ENCODE measurements at places on chromosomes 16 and 17.

DNA sequence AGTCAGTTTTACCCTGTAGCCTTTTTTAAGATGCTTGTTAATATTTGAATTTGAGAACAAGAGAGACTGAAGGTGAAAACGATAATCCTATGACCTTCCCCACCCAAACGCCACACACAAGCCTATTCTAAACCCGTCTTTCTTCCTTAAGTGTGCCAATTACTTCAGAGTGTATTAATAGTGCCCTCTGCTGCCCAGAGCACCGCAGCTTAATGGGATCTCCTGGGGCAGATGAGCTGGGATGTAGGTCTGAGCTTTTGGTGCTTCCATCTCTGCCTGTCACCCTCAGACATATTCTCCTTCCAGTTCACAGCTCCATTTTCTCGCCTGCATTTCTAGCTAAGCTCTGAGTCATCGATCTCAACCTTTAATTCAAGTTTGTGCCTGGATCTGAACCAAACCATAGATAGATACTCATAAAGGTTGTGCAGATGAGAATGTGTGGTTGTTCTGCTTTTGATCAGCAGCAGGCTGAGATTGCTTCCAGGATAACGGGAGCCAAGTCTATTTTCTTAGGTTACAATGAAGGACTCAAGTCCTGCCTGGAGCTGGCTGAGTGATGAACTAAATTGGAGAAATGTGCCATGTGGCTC, 46.4 kb upstream of the CDH13 start:
- DNase-seq: peak; percentile 71

GRCh38 chr17:40443988-40444899, 994 bp downstream of the IGFBP4 start:
- DNase-seq: no peak

DNA sequence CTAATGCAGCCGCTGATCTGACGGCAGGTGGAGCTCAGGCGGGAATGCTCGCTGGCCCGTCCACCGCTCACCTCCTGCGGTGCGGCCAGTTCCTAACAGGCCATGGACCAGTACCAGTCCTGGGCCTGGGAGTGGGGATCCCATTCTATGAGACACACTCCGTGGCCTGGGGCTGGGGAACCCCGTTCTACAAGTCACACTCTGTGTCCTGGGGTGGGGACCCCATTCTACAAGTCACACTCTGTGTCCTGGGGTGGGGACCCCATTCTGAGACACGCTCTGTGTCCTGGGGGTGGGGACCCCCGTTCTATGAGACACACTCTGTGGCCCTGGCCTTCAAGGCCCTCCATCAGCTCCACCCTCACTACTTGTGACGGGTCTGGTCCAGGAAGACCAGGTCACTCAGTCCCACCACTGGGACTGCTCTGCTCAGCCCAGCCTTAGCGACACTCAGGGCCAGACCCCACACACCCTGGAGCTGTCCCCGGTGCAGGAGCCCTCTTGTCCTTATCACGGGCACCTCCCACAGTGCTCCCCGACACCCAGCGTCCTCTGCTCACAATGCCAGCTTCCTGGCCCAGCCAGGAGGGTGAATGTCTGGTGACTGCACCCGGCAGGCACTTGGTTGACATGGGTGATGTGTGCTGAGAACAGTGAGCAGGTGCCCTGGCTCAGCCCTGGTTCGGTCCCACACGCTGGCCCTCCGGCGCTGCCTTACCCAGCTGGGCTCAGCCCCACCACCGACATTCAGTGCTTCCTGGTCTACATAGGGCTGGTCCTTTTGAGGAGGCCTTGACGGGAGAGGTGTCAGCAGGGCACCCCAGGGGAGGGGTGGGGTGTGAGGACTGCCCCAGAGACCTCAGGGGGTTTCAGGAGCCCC, 89.1 kb downstream of the TBC1D16 start:
- no peak for DNase-seq

- no peak for DNase-seq
Observed at GRCh38 chr16:83648347-83648746, 159.4 kb upstream of the HSBP1 start.

DNA sequence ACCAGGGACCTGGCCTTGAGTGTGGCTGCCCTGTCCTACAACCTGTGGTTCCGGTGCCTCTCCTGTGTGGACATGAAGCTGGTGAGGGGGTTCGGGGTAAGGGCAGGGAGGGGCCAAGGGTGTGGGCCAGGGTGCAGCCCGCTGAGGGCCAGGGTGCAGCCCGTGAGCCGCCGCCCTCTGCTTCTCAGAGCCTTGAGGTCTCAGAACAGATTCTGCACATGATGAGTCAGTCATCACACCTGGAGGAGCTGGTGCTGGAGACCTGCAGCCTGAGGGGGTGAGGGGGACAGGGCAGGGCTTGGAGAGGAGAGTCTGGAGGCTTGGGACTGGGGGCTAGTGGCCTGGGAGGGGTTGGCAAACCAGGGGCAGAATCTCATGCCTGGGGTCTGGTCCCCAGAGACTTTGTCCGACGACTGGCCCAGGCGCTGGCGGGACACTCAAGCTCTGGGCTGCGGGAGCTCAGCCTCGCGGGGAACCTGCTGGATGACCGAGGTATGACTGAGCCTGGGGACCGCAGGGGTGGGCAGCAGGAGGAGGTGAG, 2.2 kb downstream of the CARMIL2 start:
- DNase-seq: no peak

DNA sequence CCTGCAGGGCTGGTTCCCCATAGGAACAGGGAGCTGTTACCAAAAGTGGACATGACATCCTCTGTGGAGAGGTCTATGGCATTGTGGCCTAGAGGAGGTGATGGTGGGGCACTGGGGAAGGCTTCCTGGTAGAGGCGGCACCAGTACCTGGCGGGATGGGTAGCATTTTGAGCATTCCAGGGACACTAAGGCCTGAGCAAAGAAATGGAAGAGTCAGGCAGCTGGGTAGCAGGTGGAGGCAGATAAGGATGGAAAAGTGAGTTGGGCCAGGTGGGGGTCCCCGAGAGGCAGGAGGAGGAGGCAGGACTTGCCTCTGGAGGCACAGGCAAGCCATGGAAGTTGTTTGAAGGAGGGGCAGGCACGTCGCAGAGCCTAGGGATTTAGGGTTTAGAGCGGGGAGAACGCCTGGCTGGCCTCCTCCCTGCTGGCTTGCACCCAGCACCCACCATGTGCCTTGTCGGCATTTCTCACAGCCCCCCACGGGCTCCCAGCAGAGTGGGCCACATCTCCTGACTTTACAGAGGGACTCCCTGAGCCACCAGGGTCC, 5.1 kb upstream of the ADCY7 start:
- no peak for DNase-seq

- no peak for DNase-seq
Observed at GRCh38 chr17:14731591-14731990, 430.7 kb downstream of the HS3ST3B1 start.

DNA sequence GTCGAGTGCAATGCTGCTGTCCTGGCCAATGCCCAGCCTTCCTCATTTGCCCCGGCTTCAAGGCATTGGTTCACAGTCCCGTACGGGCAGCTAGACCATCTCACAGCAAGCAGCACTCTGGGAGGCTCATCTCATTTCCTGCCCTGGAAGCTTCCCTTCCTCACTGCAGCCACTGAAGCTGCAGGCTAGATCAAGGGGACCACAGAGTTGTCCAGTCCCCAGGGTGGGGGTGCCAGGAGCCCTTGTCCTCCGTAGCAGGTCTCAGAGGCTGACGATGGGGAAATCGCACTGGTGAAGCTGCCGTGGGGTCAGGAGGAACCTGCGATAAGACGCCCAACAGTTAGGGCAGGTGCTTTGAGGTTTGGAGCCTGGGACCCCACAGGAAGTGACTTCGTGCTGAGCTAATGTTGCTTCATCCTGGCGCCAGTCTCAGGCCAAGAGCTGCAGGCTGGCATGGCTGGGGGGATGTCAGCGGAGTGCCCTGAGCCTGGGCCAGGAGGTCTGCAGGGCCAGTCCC, at the start of gene SPNS3:
Gene SPNS3, plus strand, starts transcription at position 426 of the 517 bp plus-strand sequence. Its CDS starts 28 bp downstream, at position 454.
- no peak for DNase-seq

GRCh38 chr17:2899906-2900305, 103.7 kb downstream of the RAP1GAP2 start:
- no peak for DNase-seq

- DNase-seq: no peak
Observed at GRCh38 chr17:43598357-43599045, 52.4 kb upstream of the ETV4 start.

DNA sequence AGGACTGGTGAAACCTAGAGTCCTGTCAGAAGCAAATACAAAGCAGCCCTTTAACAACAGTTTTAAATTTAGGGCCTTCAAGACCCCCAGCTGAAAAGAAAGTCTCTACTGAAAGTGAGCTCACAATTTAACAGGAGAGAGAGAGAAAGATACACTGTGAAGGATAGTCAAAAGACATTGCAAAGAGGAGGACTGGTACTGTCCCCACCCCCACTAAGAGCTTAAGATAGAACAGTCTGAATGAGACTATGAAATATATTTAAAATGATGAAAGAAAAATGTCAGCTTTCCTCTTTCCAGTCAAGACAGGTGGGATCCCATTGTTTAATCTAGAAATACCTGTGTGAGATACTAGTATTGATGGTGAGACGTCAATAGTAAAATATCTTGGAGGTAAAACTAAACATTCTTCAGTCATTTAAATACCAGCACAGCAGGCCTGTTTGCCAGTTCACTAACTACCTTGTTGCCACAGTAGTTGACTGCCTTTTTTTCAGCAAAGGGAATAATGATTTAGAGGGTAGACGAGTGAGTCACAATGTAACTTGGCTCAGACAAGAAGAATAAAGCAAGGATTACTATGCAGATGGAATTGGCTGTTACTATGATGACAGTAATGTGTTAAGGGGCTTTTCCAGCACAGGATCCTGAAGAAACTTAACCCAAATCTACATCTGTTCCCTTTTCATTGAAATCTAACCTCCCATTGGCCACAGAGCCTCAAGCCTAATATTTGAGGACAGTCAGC, 47.2 kb upstream of the RASL10B start:
- DNase-seq: no peak

GRCh38 chr17:66892246-66892645, 57.3 kb downstream of the CACNG5 start:
- no peak for DNase-seq

- no peak for DNase-seq
Observed at GRCh38 chr17:68100000-68100641, 64.6 kb downstream of the KPNA2 start.

GRCh38 chr16:85220125-85220839, 108.0 kb upstream of the CIBAR2 start:
- peak; percentile 99 for DNase-seq

DNA sequence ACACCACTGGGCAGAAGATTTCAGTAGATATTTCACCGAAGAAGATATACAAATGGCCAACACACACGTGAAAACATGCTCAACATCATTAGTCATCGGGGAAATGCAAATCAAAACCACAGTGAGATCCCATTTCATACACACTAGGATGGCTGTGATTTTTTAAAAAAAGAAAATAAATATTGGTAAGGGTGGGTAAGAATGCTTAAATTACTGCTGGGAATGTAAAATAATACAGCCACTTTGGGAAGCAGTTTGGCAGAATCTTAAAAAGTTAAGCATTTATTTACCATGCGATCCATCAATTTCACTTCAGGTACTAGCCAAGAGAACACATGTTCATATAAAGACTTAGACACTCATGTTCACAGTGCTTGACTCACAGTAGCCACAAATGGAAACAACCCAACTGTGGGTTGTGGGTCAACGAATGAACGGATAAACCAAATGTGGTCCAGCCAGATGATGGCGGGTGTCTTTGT, 6.5 kb upstream of the C16orf74 start:
- DNase-seq: no peak

GRCh38 chr17:28599311-28600184, 723 bp upstream of the SPAG5 start:
- DNase-seq: peak; percentile 70

DNA sequence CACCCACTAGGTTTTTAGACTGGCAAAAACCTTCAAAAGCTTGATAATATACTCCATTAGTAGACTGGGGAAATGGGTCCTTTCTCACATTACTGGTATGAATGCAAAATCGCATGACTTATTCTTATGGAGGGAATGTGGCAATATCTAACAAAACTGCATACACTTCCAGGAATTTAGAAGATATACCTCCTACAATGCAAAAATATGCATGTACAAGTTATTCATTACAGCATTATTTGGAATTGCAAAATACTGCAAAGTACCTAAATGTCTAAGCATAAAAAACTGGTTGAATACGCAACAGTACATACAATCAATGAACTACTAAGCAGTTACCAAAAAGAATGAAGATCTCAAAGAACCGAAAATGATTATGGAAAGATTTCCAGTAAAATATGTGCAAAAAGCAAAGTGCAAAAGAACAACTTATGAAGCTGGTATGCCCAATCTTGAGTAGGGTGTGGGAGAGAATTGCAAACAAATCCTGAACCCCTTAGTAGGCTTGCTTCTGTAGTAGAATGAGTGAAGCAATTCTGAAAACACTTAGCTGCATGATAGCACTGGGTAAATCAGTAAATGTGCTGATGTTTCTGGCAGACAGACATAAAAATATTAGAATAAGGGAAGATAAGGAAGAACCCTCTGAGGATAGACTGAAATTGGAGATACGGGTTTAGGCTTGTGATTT, 180.1 kb downstream of the PARN start:
- no peak for DNase-seq

- DNase-seq: no peak
Observed at GRCh38 chr16:87854907-87855683, 14.2 kb downstream of the SLC7A5 start.

DNA sequence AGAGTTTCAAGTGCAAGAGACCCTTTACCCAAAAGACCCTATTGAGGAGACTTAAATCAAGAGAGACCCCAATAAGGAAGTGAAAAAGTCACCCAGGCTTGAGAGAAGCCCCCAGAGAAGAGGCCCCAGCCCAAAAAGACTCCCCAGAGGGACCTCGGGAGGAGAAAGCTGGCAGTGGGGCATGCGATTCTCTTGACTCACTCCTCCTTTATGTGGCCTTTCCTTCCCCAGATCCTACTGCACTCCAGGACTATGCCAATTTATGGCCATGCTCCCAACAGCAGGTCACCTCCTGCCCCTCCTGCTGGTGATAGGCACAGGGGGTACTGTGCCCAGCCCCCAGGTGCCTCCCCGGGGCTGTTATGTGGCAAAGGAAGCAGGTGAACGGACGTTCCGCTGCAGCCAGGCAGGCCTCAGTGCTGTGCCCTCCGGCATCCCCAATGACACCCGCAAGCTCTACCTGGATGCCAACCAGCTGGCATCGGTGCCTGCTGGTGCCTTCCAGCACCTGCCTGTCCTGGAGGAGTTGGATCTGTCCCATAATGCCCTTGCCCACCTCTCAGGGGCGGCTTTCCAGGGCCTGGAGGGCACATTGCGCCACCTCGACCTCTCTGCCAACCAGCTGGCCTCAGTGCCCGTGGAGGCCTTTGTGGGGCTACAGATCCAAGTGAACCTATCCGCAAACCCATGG, 16.3 kb downstream of the LRRC3C start:
- no peak for DNase-seq

DNA sequence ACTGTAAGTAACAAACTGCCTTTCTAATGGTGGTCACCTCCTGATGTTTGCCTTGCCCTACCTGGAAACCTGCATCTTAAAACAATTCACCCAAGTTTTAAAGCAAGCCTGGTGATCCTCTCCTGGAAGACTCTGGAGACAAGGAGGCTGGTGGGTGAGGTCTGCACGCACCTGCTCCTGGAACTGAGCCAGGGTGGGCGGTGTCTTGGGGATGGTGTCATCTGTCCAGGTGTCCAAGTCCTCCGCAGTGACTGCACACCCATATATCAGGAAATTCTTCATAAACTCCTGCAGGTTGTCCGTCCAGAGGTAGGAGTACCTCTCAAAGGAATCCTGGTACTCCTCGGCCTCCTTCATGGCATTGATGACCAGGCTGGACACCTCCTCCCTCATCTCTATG, 44.9 kb downstream of the DNAH17 start:
- no peak for DNase-seq

All from NCI-H1092 treated with DMSO at 0.1 percent for 48 hours (cell line).